SIG-M5 (cell line): ENCODE measurements at places on chromosomes 7 and 10.

GRCh38 chr7:143512488-143513340, 35.0 kb downstream of the TAS2R41 start:
- no peak for DNase-seq

DNA sequence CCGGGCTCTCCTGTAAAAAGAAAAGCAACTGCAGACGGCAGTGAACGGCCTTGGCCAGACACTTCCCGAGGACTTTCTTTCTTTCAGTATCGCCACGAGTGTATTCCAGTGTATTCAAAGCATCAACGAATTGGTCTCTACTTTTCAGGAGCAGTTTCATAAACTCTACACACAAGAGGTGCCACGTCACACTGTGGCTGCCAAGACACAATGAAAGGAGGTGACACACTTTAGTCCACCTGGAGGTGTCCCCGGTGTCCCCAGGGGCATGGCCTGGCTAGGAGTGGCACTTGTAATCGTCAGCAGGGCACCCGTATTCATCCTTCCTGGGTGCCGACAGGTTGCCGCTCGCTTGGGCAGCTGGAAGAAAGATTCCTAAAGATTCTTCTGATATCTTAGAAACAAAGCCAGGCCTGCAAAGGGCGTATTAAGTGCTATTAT, 5.0 kb downstream of the TNS3 start:
- no peak for DNase-seq

DNA sequence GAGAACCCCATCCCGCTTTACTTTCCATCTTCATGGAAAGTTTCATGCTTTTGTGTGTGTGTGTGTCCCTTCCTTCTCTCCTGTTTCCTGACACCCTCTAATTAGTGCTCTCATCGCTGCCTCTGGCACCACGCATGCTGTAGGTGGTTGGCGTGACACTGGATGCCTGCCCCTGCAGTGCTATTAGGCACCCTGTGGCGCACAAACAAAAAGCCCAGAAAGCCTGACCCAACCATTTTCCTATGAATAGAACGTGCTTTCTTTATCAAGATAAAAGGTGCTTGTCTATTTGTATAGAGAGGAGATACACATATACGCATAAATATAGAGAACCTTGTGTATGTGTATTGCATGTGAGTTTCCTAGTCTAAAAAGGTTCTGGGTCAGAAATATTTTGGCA, 120.8 kb upstream of the CDCA7L start:
- DNase-seq, result no peak

DNA sequence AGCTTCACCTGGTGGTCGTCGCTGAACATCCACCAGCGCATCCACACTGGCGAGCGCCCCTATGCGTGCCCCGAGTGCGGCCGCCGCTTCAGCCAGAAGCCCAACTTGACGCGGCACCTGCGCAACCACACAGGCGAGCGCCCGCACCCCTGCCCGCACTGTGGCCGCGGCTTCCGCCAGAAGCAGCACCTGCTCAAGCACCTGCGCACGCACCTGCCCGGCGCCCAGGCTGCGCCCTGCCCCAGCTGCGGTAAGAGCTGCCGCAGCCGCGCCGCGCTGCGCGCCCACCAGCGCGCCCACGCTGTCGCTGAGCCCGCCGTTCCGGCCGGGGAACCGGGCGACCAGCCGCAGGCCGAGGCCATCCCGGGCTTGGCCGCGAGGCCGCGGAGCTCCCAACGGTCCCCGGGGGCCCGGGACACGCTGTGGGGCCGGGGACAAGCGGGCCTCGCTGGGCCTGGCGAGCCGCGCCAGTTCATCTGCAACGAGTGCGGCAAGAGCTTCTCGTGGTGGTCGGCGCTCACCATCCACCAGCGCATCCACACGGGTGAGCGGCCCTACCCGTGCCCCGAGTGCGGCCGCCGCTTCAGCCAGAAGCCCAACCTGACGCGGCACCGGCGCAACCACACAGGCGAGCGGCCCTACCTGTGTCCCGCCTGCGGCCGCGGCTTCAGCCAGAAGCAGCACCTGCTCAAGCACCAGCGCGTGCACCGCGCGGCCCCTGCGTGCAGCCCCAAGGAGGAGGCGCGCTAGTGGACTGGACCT, 18.4 kb downstream of the ZNF775 start:
- no peak for DNase-seq

DNA sequence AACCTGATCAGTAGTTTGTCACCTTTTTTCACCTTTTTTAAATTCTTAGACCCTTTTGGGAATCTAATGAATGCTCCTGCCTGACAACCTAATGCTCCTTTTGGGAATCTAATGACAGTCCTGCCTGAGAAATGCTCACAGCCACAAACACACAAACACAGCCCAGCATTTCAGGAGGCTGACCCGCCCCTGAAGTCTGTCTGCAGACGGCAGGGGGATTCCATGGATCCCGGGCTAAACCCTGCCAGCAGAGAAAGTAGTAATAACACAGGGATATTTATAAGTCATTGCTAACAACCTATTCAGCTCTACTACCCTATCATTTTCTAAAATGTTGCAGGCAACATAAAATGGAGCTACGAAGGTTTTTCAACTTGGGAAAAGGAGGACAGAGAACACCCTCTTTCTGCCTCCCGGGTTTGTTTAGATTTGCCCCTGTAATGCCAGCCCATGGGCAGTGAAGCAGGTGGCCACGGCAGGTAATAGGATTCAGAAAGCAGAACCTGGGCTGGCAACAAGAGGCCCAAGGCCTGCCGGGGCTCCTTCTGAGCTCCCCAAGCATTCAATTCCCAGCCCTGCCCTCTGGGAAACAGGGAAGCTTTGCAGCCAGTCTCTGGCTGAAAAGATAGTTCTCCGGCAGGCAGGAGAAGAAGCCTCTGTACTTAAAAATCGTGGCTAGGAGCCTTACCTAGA, 65.2 kb downstream of the CREB3L2 start:
- DNase-seq, result no peak

- no peak for DNase-seq
Measured at GRCh38 chr7:155066417-155066950, 3.6 kb upstream of the HTR5A start.

DNA sequence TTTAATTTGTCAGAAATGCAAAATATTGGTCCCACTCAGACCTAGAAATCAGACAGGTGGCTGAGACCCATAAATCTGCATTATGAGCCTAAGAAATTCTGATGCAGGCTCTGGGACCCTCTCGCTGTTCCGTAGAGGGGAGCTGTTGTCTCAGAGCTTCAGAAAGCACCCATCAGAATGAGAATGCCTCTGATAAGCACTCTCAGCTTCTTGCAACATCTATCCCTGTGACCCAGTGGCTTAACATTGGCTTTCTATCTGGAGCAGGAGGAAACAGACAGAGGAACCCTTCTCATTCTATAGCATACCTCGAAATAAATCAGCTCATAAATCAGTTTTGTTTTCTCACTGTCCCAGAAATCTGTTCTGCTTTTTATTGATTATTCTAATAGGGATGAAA, 184.6 kb upstream of the SP4 start:
- no peak for DNase-seq

DNA sequence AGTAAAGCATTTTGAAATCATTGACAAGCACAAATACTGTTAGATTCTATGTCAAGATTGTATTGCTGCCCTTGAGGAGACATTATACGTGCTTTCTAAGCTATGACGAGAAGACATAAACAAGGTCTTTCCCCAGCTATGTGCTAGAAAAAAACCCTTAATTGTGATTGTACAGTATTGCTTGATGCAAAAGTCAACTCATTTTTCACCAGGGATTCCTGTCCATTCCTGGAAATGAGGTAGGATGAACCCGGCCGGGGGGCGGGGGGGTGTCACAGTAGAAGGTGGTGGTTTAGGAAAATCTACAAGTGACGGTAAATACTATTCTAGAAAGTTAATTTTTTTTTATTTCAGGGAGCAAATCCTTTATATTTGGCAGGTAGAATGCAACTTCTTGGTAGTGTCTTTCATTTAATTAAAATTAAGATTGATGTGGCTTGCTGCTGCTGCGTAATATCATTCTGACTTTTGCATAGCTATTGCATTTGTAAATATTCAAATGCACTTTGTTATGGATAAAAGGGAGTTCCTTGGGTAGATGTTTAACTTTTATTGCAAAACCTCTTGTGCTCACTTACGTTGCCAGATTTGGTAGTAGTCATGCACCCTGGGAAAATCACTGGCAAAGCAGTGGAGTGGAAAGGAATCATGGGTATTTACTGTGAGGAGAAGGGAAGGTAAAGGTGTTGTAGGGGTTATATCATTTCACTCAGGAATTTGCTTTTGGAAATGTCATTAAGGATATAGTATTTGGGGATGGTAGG, 164.4 kb upstream of the PRPS1L1 start:
- DNase-seq, result no peak

DNA sequence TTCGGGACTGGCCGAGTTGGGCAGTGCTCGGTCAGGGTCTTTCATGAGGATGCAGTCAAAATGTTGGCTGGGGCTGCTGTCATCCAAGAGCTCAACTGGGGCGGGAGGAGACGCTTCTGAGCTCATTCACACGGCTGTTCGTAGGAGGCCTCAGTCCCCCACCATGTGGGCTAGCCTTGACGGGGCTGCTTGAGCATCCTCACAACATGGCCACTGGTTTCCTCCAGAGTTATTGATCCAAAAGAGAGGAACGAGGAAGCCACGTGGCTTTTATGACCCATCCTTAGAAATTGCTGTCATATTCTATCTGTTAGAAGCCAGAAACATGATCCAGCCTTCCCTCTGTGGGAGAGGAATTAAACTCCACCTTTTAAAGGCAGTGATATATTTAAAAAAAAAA, 68.1 kb downstream of the GTF2IRD1 start:
- no peak for DNase-seq

GRCh38 chr7:157670490-157671357, 333.9 kb downstream of the DNAJB6 start:
- DNase-seq, result no peak

DNA sequence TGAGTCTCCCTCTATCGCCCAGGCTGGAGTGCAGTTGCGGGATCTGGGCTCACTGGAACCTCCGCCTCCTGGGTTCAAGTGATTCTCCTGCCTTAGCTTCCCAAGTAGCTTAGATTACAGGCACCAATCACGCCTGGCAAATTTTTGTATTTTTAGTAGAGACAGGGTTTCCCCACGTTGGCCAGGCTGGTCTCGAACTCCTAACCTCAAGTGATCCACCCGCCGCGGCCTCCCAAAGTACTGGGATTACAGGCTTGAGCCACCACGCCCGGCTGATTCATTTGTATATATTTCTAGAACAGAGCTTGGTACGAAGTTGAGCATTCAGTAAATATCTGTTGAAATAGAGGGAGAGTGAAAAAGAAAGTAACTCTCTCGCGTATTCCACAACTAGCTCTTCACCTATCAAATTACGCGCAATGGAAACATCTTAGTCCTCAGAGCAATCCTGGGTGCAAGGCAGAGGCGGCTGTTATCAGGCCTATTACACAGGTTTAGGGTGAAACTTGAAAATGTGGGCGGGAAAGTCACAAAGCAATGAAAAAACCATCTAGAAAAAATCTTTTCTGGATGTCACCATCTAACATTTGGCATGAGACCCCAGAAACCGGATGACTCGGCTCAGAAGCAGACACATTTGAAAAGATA, 707 bp upstream of the GHITM start:
- DNase-seq, result no peak

- no peak for DNase-seq
Measured at GRCh38 chr10:8063935-8064334, 9.4 kb downstream of the GATA3 start.

- no peak for DNase-seq
Measured at GRCh38 chr10:11424456-11425295, 186.8 kb downstream of the USP6NL start.

- DNase-seq, result no peak
Measured at GRCh38 chr10:63156236-63156635, 23.1 kb downstream of the NRBF2 start.
